ENCODE measurements at places on chromosomes 6 and 20. TPM values are rescaled to one million over a fixed set of nuclear protein-coding genes. Genes with fewer than 3 reads are reported as not detected.

MAS1 gene
- not detected for total RNA-seq

- no peak for DNase-seq
Measured at GRCh38 chr6:126672649-126673048, 332.7 kb downstream of the CENPW start.

UBE2J1 gene
- total RNA-seq: 29.5 TPM

DNA sequence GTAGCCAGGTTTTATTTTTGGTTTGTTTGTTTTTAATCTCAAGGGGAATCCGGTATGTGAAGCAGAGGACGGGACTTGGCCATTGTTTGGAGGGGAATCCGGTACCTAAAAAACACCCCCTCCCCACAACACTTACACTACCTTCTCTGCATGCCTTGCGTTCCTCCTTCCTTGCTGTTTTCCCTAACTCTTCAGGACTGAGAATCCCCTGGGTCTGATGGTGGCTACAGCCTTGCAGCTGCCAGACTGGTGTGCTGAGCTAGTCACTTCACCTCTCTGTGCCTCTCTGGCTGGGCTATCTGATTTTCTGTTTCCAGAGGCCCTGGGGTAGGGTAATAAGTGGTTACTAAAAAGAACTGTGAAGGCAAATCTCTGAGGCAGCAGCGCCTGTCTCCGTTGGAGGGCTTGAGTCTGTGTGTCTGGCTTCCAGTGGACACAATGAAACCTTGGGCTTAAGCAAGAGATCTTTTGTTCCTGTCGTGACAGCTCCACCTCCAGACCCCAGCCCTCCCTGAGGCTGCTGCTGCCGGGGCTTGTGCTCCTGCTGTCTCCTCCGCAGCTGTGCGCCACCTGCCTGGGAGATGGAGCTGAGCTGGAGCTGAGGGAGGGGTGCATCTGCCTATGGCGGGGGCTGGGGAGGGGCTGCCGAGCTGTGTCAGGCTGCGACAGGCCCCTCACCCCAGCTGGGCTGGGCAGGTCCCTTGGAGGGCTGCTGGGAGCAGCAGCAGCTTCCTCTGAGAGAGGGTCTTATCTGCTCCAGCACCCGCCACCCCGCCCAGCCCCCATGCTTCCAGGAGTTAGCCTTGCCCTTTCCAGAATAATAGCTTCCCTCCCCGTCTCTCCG lies 65.8 kb upstream of the CCDC167 start:
- no peak for DNase-seq

DNA sequence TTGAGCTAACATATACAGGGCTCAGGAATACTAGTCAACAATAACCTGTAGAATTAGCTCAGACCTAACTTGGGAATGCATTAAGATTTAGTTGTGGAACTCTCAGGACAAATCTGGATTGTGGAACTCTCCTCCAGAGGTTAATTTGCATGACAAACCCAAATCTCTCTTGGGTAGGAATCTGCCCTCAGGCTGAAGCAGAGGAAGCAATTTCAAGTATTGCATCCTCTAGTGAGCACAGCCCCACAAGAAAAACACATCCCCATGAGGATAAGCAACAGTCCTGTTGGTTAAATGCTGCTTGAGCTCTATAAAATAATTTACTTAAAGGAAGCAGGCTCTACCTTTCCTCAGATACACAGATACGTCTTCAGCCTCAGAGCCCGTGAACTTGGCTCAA lies 170.9 kb upstream of the STXBP5 start:
- no peak for DNase-seq

DNA sequence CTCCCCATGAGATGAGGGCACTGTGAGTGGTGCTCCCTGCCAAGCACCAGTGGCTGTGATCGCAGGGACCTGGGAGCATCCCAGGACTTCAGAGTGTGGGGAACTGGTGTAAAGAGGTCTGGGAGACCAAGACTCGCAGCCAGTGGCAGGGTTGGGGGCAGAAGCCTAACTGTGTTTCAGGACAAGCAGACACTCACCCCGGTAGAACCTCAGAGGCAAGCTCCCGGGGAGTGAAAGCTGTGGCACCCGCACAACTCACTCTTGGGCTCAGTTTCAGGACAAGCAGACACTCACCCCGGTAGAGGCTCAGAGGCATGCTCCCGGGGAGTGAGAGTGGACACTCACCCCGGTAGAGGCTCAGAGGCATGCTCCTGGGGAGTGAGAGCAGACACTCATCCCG lies 112.8 kb downstream of the ASXL1 start:
- DNase-seq: no peak

NNAT gene
- total RNA-seq: 82.8 TPM

- no peak for DNase-seq
Measured at GRCh38 chr20:59214073-59214472, 50.5 kb downstream of the ZNF831 start.

GRCh38 chr6:43436577-43437282 lies 9.4 kb downstream of the ABCC10 start:
- DNase-seq: no peak

- DNase-seq: no peak
Measured at GRCh38 chr6:119148098-119148824, 69.8 kb upstream of the FAM184A start.

DNA sequence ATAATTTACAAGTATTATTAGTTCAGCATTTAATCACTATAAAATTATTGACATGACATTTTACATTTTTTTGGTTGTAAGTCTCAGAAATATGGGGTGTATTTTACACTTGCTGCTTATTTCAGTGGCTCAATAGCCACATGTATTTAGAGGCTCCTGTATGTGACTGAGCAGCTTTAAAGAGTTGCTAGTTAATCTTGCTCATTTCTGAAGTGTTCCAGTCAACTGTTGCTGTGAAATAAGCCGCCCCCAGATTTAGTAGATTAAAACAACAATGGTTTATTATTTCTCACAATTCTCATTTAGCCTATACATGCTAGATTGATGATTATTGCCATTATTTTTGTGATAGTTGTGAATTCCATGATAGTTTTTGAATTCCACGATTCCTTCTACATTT lies 23.0 kb downstream of the CD109 start:
- no peak for DNase-seq

ETV7 gene
- 2.2 TPM for total RNA-seq

GRCh38 chr6:44278774-44279697 lies 8.8 kb downstream of the TMEM151B start:
- no peak for DNase-seq

NKX2-2 gene
- total RNA-seq: not detected

SLC17A1 gene
- not detected for total RNA-seq

GRCh38 chr6:33759887-33760629 lies 13.4 kb upstream of the IP6K3 start:
- no peak for DNase-seq

DNA sequence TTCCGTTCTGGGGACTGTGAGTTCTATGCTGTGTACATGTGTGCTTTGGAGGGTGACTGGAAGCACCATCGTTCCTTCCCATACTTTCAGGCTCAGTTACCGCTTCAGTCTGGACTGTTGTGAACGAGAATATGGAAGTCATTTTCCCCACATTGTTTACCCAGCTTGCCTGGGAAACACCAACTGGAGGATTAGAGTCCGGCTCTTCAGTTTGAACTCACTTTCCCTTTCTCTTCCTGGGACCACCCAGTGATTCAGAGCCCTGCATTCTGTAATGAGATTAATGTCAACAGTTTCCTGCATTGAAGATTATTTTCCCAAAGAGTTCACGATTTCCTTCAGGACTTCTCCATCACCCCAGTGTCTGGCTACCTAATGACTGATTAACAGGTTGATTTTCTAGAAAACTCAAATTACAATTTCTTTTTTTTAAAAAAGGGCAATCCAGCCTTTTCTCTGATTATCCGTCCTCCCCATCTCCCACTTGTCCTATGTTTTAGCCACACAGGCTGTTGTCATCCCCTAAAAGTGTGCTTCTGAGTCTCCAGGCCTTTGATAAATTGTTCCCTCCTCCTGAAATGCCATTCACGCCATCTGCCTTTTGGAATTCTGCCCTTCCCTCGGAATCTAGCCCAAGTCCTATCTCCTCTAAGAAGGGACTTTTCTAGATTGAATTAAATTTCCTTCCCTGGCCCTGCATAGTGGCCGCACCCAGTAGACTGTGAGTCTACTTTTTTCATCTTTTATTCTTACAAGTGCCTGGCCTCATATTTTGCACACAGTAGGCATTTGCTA lies 3.3 kb upstream of the TAGAP start:
- DNase-seq: no peak

DNA sequence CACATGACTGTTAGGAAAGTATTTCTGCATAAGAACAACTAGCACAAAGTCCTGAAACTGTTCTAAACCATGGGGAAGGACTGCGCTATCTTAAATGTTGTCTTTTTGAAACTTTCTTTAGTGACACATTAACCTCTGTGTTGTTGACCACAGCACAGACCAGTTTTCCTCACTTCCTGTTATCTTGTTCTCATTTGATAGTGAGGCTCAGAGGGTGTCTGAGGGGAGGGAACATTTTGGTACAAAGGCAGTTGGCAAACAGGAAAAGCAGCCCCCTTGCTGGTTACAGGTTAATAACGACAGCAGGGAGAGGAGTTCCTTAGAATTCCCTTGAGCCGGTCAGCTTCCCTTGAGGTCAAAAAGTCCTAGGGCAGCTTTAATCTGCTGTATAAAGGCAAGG lies 143.5 kb upstream of the BMP2 start:
- DNase-seq: no peak

SCGN gene
- 11.5 TPM for total RNA-seq

OR12D3 gene
- not detected for total RNA-seq

GRCh38 chr6:41818271-41819054 lies 31.0 kb downstream of the TOMM6 start:
- DNase-seq: no peak

DNA sequence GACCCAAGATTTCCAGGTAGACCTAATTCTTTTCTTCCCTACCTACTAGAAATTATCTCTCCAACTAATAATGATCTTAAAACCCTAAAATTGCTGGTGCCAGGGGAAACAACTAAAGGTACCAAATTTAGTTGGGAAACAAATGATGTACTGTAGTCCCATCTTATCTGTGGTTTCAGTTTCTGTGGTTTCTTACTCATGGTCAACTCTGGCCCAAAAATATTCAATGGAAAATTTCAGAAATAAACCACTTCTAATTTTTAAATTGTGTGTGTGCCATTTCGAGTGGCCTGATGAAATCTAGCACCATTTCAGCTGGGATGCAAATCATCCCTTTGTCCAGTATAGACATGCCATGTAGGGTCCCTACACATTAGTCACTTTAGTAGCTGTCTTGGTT lies 475.2 kb upstream of the EPHA7 start:
- no peak for DNase-seq

GRCh38 chr6:3568396-3569082 lies 111.7 kb upstream of the SLC22A23 start:
- DNase-seq: no peak

GJA10 gene
- not detected for total RNA-seq

DNA sequence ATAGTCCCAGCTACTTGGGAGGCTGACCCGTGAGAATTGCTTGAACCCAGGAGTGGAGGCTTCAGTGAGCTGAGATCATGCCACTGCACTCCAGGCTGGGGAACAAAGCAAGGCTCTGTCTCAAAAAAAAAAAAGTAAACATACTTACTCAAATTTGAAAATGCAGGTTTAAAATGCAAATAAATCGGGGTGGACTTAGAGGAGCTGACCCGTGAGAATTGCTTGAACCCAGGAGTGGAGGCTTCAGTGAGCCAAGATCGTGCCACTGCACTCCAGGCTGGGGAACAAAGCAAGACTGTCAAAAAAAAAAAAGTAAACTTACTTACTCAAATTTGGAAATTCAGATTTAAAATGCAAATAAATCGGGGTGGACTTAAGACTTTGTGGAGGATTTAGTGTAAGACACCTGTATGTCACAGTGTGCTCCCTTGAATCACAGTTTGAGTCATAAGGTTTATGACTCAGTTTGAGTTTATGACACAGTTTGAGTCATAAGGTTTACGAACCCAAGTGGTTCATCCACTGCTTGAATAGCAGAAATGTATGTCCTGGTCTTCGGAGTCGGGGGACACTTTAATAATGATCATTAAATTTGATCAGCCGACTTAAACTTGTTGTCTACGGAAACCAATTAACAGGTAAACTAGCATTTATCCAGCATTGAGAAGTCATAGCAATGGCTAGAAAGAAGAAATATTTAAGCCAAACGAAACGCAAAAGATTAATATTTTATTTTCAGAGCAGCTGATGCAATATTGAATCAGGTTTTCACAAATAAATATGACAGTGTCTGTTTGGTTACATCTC lies 6.8 kb upstream of the MRPS10 start:
- DNase-seq: no peak

GRCh38 chr6:2744778-2745177 lies 5.9 kb downstream of the MYLK4 start:
- no peak for DNase-seq

OOEP gene
- total RNA-seq: not detected

XKR7 gene
- total RNA-seq: under 0.01 TPM

GRCh38 chr6:18423426-18423825 lies 36.3 kb downstream of the RNF144B start:
- no peak for DNase-seq

DNA sequence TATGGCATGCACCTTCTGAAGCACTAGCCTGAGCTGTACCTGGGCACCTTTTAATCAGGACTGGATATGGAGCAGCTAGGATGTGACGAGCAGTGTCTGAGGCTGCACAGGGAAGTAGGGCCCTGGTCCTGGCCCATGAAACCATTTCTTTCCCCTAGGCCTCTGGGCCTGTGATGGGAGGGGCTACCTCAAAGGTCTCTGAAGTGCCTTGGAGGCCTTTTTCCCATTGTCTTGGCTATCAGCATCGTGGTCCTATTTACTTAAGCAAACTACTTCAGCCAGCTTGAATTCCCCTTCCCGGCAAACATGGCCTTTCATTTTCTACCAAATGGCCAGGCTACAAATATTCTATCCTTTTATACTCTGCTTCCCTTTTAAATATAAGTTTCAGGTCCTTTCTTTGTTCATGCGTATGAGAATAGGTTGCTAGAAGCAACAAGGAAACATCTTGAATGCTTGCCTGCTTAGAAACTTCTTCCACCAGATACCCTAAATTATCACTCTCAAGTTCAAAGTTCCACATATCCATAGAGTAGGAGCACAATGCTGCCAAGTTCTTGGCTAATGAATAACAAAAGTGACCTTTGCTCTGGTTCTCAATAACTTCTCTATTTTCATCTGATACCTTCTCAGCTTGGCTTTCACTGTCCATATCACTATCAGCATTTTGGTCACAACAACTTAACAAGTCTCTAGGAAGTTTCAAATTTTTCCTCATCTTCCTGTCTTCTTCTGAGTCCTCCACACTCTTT lies 673.1 kb downstream of the HTR1B start:
- no peak for DNase-seq

GRCh38 chr6:20416567-20417345 lies 15.1 kb downstream of the E2F3 start:
- DNase-seq: no peak

PAK5 gene
- total RNA-seq: 0.14 TPM

DNA sequence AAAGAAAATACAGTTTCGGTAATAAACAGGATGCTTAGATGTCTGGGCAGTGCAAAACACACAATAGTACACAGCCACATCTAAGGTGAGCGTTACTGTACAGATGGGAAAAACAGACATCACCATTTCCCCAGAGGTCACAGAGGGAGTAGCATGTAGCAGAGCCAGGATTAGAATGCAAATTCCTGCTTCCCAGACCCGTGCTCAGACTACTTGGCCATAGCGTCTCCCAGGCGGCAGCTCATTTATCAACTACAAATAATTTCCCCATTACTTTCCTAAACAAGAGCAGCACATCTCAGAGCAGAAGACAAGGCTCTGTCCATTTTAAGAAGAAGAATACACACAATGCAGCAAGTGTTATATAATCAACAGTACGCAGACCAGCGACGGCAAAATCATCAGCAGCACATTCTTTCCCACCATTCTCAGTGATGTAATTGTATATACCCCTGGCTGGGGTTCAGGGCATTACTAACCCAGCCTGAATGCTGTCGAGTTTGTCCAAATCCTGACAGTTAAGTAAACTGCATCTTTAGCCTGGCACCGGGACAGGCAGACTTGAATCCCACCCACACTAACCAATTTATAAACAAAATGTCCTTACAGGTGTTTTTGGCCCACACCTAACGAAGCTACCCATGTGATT lies 61.9 kb downstream of the CNKSR3 start:
- DNase-seq: peak; percentile 87

SLC32A1 gene
- not detected for total RNA-seq

Measured in sigmoid colon (tissue), 7 donors.